ENCODE measurements at places on chromosomes 6 and 20.

DNA sequence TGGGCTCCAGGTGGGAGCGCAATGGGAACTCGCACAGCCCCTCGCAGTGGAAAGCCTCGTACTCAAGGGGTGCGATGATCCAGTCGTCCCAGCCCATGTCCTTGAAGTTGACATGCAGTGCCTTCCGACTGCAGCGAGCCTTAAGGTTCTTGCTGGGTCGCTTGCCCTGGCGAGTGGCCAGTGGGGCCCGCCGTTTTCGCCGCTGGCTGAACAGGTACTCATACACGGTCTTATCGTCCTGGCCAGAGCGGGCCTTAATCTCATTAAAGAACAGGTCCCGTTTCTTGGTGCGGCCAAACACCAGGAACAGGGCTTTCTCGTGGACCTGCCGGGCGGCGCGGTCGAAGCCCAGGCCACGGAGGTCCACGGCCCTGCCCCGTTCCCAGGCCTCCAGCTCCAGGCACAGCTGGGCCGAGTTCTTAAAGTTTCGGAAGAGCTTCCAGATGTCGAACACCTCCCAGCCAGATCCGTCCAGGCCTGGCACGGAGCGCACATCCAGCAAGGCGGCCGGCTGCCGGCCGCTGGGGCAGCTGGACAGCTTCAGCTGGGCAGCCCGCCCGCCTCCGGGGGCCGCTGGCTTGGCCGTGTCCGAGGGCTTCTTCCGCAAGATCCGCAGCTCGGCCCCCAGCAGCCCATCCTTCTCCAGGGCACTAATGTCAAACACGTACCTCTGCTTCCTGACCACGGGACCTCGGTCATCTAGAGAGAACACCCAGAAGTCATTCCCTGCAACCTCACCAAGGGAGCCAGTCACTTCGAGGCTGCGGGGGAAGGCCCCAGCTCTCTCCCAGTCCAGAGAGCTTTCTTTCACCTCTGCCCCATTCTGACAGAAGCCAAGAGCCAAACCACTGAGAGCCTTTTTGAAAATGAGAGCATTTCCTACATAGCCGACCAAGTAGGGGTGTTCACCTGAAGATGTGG lies 3.7 kb downstream of the GDF5 start:
- no peak for DNase-seq

DNA sequence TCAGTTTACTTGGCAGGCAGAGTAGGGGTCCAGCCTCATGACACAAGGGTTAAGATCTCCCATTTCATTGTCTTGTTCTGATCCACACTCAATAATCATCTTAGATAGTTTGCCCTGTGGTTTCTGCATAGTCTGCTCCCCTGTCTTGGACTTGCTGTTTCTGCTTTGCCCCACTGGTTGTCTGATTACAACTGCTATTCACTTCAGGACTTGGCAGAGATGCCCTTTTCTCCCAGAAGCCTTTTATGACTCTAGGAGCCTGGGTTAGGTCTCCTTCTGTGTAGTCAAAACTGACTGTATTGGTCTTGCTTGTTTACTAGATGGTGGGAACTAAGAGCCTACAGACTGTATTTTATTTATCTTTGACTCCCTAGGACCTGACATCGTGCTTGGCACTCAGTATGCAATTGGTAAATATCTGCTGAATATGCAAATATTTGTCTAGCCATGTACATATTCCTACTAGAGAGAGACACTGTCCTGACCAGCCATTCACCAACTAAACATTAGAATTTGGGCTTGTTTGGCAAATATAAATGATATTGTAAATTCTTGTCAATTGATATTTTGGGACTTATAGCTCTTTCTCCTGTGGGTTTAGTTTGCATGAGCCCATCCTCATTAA lies 165.9 kb upstream of the KCNK16 start:
- DNase-seq = no peak

DNA sequence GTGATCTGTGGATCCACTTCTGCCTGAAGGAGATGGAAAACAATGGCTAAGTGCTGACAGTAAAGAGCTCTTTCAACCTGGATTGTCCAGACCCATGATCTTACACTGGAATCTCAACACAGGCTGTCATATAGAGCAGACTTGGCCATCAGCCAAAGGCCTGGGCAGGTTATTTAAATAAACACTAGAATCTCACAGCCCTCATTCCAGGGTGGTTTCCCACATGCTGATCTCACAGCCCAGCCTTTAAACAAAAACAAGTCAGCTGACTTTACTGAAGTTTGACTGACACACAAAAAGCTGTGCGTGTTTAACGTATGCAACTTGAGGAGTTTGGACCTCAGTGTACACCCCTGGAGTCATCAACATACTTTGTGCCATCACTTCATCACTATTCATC lies 28.4 kb downstream of the SYNDIG1 start:
- DNase-seq = no peak

GRCh38 chr6:43972179-43972912 lies 154.9 kb downstream of the MRPL14 start:
- no peak for DNase-seq

- no peak for DNase-seq
These were observed 14.3 kb downstream of the CUL9 start for GRCh38 chr6:43196337-43196736.

DNA sequence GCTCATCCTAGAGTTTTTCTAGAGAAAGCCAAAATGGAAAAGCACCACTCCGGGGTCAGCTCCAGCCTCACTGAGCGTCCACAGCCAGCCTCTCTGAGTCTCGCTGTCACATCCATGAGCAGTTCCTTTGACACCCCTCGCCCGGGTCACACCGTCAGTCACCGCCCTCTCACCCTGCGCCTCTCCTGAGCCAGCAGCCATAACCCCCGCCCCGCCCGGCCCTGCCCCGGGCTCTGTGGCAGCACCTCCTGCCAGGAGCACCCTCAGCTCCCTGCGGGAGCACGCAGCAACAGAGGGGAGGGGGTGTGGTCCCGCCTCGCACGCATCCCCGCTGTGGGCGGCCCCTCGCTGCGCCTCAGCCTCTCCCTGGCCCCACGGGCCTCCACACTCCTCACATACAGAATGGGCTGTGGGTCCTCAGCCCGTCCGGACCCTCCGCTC lies 267.7 kb downstream of the TAF4 start:
- DNase-seq = no peak

DNA sequence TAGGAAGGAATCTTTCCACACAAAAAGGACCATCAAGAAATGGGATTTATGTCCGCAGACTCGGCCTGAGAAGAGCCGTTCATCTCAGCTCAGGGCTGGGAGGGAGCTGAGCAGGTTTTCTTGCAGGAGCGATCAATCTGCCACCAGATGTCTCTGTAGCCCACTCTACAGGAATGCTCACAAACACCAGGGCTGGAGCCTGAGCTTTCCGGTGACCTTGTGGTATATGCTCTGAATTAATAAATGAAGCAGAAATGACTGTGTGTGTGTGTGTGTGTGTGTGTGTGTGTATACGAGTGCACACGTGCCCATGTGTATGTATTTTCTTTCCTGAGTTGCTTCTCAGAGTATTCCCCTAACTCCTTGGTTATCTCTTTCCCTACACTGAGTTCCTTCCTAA lies 12.0 kb downstream of the CD83 start:
- DNase-seq = no peak

GRCh38 chr6:47922391-47922790 lies 140.6 kb downstream of the OPN5 start:
- DNase-seq = no peak

GRCh38 chr6:20117474-20117873 lies 94.8 kb downstream of the MBOAT1 start:
- no peak for DNase-seq

GRCh38 chr6:148455674-148456558 lies 113.3 kb downstream of the SASH1 start:
- DNase-seq = no peak

GRCh38 chr20:3613821-3614440 lies 49.3 kb downstream of the GFRA4 start:
- no peak for DNase-seq

- DNase-seq = no peak
These were observed 7.5 kb upstream of the FOXP4 start for GRCh38 chr6:41538556-41539182.

DNA sequence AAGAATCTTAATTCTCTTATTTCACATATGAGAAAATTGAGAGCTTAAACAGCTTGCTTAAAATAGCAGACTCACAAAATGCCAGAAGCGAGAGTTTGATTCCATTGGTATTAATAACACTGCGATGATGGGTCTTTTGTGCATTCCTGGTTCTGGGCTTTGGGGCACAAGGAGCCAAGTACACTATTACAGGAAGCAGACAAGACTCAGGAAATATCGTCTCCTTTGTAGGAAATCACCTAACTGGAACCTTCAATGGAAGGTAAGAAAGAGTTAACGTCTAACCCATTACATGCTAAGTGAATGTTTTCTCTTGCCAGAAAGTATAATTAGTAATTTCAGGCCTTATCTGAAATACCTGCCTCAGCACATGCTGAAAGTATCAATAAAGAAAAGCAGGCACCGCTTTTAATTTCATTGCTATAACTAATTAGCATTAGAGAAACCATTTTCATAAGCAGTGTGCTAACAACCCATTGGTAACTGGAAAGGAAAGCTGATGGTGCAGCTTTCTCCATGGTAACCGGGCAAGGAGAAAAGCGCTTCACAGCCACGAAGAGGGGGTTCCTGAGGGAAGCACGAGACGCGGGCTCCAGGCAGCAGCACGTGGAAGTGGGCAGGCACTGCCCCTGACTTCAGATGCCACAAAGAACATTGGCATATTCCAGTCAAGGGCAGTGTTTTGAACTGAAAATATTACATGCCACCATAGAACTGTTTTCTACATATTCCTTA lies 206.7 kb upstream of the AGPAT4 start:
- DNase-seq = no peak

- no peak for DNase-seq
These were observed 475.8 kb upstream of the JARID2 start for GRCh38 chr6:14770040-14770439.

DNA sequence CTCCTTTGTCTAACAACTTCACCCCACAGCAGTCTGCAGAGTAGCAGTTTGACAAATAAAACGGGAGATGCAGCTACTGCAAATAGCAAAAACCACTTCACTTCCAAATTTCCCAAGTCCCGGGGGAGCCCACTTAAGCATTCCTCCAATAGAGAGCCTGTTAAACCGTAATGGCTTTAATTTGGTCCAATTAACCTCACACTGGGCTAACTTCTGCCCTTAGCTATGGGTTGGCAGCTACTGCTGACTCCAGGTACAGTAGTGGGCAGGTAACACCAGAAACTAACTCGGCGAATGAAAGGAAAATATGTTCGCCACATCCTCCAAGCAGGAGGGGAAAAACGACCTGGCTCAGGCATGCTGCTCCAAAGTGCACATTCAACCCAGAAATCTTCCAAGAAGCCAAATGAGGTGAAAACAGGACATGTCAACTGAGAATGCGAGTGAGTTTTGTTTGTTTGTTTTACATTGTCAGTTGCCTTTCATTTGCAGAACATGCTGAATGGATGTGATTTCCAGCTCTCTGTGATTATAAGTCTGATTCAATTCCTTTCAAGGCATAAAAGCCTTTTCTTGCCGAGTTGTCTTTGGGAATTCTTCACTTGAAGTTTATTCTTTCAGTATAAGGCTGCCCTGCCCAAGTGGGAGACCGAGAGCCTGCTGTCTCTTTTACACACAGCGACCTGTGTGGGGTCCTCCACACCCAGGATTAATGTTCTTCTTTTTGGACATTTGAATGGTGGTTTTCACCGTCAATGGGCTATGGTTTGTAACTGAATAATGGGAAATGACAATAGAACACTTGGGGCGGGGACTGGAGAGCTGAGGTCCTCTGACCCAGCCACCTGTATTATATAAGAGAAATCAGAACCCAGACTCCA lies 117.3 kb upstream of the ARMC2 start:
- no peak for DNase-seq

DNA sequence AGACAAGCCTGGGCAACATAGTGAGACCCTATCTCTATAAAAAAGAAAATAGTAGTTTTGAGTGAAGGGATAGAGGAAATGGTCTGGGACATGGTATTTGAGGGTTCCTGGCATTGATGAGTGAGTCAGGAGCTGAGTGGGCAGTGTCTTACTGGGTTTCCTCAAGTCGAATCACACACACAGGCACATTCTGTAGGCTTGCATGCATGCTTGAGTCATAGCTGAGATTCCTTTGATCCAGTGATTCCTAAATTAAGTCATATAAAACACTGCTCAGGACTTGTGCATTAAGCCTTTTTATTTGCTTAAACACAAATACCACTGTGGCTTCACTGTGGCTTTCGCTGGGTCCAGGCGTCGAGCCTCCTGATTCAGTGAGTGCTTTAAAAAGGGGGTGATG lies 71.8 kb upstream of the TMEM181 start:
- no peak for DNase-seq

DNA sequence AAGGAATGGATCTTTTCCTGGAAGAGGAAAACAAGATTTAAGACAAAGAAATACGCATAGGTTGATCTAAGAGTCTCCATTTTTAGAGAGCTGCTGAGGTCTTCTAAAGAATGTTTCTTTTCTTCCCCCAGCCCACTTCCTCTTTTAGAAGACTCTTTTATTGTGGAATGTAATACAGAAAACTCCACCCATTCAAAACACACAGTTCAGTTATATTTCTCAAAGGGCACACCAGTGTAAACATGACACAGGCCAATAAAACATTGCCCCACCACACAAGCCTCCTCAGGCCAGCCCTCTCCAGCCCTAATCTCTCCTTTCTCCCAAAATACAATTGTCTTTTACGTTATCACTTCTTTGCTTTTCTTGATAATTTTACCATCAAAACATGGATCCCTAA lies 42.8 kb downstream of the SLC35B3 start:
- DNase-seq = no peak

DNA sequence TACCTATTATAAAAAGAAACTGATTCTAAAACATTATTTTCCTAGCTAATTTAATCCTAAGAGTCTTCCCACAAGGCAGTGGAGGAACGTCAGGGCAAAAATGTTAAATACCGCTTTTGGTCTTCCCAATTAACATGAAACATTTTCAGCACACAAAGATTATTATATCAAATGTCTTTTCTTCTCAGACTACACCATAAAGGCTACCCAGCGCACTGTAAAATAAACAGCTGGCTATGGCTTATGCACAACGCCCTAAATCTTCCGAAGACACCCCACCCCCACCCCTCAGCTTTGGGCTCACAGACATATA lies 1.0 kb downstream of the NUDT3 start:
- no peak for DNase-seq

- no peak for DNase-seq
These were observed 162.1 kb upstream of the ZNF337 start for GRCh38 chr20:25858495-25859425.

- no peak for DNase-seq
These were observed 2.3 kb downstream of the TOX2 start for GRCh38 chr20:43916881-43917371.

GRCh38 chr20:41382791-41383305 lies 16.2 kb upstream of the EMILIN3 start:
- no peak for DNase-seq

Data from stimulated activated CD4-positive, alpha-beta T cell treated with anti-CD3 and anti-CD28 coated beads, TNF-alpha, amount 100 ng/mL, for 1 hour (primary cell).